Activated T-cell treated with anti-CD3 and anti-CD28 coated beads for 48 hours (primary cell): ENCODE measurements at places on chromosomes 1 and 21.
A peak's percentile ranks its signal among the peaks of the same experiment; 100 is the strongest.

- DNase-seq, result peak; percentile 38
Observed at GRCh38 chr1:9787702-9788101, 36.1 kb downstream of the CLSTN1 start.

- no peak for DNase-seq
Observed at GRCh38 chr1:69494221-69494620, 73.5 kb upstream of the LRRC7 start.

GRCh38 chr1:178867670-178868069 is 3.2 kb downstream of the ANGPTL1 start:
- no peak for DNase-seq

GRCh38 chr1:230140221-230141020 is 73.4 kb downstream of the GALNT2 start:
- no peak for DNase-seq

GRCh38 chr1:172394811-172395210 is 25.7 kb upstream of the C1orf105 start:
- no peak for DNase-seq

- no peak for DNase-seq
Observed at GRCh38 chr1:240474133-240474614, 137.8 kb downstream of the GREM2 start.

GRCh38 chr1:115134850-115135480 is 45.7 kb upstream of the TSPAN2 start:
- no peak for DNase-seq

DNA sequence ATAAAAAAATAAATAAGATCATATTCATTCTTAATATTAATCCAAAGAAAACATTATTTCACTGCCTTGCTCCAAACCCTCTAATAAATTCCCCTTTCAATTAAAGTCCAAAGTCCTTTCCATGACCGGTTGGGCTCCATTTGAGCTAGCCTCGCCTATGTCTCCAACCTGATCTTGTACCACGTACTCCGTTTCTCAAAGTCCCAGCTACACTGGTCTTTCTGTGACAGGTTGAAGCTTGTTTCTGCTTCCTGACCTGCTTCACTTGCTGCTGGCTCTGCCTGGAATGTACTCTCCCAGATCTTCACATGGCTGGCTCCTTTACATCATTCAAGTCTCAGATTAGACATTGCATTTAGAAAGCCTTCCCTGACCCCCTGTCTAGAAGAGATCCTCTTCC is 16.4 kb downstream of the RPL5 start:
- no peak for DNase-seq
